ENCODE measurements at places on chromosomes 6 and 20.

GRCh38 chr20:37636977-37637376, 56.9 kb upstream of the CTNNBL1 start:
- no peak for DNase-seq

- DNase-seq: no peak
Observed at GRCh38 chr6:125104425-125104824, 49.1 kb upstream of the TPD52L1 start.

DNA sequence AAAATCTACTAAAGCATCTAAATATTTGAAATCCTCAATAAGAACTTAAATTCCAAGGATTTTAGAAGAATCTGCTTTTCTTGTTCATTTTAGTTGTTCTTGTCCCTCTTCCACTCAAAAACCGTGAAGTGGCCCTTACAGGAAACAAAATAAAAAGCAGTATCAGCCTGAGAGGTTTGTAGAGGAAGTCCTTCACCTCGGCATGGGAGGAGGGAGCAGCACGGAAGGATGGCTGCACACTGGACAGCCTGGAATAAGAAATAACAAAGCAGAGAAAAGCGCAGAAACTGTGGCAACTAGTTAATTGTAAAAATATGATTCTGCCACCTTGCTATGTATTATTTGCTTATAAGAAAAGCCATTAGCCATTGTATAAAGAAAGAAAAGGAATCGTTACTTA, 46.1 kb downstream of the RALGAPA2 start:
- no peak for DNase-seq

- no peak for DNase-seq
Observed at GRCh38 chr20:6851136-6851535, 83.7 kb downstream of the BMP2 start.

Measured in thoracic aorta (tissue), 2 donors.